ENCODE measurements at places on chromosomes 11 and 22.

- no peak for DNase-seq
Observed at GRCh38 chr11:124760205-124760652, 1.9 kb downstream of the ESAM start.

DNA sequence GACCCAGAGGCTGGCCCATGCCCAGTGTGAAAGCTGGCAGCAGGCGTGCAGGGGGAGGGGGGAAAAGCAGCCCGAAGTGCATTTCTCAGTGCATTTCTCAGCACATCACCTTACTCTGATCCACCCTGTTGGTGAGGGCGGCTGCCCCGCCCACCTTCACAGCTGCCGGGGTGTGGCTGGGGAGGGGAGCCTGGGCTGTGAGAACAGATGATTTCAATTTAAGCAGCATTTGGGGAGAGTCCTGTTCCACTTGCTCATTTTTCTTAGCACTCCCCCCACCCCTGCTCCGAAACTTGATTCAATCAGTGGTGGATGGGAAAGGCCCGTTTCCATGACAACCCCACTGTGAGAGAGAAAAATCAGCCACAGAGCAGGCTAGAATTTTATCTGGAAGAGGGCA, 84.8 kb downstream of the SNX19 start:
- peak; percentile 69 for DNase-seq

GRCh38 chr11:118744046-118744445, 46.9 kb downstream of the DDX6 start:
- DNase-seq, result no peak

GRCh38 chr22:33397381-33397907, 339.3 kb upstream of the SYN3 start:
- no peak for DNase-seq

GRCh38 chr22:49158741-49159564, 668.7 kb downstream of the BRD1 start:
- DNase-seq, result no peak

DNA sequence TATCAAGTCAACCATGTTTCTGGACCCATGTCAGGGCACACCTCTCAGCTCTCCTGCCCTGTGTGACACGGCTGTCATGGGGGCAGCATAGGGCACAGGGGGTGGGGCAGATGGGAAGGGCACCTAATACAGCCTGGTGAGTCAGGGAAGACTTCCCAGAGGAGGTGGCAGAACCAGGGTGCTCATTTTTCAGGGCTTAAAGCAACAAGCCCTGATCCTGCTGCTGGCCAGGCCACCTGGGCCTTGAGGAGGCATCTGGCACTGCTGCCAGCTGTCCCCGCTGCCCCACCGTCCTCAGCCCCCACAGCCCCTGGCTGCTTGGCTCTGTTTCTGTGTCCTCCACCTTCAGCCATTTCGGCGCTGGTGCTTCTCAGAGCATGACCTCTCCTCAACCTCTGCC, 4.4 kb downstream of the MAP3K11 start:
- no peak for DNase-seq

- no peak for DNase-seq
Observed at GRCh38 chr22:23115825-23116494, 25.8 kb downstream of the RSPH14 start.

DNA sequence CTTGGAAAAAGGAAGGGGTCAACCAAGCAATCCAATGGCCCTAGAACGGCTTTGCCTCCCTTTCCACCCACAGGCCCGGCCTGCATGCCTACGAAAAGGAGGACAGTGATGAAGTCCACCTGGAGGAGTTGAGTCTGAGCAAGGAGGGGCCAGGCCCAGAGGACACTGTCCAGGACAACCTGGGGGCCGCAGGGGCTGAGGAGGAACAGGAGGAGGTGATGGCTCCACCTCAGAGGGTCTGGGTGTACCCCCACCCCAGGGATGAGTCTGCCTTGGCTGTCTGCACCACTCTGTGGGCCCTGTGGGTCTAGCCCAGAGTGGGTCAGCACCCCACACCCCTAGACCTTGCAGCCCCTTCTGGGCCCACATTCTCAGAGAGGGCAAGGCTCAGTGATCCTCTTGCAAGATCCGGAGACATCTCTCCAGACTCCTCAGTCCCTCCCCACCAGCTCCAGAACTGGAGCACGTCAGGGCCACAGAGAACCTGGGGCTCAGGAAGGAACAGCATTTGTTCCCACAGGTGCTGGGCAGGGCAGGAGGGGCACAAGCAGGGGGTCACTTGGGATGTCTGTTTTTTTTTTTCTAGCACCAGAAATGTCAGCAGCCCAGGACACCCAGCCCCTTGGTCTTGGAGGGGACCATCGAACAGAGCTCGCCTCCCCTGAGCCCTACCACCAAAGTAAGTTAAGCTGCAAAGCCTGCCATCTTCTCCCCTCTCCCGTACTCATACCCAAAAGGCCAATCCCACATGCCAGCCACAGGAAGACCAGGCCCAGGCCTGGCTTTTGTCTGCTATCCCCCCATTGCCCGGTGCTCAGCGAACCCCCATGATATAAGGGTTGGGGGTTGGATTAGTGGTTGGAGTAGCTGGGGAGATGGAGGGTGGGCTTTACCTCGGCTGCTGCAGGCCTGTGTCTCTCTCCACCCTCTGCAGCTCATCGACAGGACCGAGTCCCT, 8.1 kb downstream of the PRR33 start:
- DNase-seq, result no peak

DNA sequence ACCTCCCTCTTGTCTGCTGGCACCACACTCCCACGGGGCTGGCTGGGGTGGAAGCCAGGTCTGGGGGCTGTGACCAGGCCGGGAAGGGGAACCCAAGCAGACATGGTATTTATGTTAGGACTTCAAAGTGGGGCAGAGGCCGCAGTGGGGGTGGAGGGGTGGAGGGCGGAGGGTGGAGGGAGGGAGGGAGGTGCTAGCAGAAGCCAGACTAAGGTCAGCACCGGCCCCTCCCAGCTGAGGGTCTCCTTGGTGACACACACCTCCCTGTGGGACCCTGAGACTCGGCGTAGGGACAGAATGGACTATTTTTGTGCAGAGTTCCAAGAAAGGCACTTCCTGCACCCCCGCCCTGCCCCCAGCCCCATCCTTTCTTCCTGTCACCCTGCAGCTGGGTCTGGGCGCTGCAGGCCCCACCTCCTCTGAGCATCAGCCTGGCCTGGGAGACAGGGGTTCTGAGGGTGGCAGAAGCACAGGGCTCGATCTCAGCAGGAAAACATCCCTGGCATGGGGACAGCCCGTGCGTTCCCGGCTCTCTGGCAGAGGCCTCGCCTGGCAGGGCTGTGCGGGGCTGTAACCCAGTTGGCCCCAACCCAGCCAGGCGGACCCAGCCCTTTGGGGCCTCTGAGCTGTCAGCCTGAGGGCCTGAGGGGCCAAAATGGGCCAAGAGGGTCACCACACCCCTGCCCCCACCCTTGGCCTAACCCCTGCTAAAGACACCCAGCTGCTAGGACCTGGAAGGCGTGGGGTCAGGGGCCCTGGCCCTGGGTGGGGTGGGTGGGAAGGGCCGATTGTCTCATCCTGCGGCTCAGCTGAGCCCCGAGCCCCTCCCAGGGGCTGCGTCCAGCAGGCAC, 9.6 kb upstream of the CD248 start:
- no peak for DNase-seq

DNA sequence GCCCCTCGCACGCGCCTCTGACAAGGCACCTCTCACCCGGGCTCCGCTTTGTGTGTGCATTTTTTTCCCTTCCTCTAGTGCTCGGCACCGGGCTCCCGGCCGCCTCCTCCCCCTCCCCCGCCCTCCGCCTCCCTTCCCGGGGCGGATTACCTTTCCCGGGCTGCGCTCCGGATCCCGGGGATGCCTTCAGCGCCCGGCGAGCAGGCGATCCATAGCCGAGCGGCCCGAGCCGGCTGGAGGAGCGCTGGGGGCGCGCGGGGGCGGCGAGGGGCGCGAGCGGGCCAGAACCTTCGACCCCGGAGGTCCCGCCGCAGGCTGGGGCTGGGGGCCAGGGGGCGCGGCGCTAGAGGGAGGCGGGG, 282 bp downstream of the MPPED2 start:
- peak; percentile 15 for DNase-seq

DNA sequence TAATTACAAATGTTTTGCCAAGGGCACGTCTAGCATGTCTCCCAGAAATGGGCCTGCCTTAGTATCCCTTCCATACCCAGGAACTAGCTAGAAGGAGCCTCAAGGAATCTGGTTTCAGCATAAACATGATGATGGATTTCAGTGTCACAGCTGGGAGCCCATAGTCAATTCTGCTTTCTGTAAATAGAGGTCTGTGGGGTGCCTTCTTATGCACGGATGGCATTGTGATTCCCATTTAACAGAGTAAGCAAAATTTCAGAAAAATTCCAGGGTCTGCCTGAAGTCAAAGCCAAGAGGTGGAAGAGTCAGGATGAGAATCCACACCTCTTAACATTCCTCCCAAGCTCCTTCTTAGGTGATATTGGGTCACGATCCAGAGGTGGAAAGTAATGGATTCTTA, 12.1 kb downstream of the DUSP18 start:
- DNase-seq, result no peak

- no peak for DNase-seq
Observed at GRCh38 chr11:103703437-103703836, 333.0 kb upstream of the DDI1 start.

DNA sequence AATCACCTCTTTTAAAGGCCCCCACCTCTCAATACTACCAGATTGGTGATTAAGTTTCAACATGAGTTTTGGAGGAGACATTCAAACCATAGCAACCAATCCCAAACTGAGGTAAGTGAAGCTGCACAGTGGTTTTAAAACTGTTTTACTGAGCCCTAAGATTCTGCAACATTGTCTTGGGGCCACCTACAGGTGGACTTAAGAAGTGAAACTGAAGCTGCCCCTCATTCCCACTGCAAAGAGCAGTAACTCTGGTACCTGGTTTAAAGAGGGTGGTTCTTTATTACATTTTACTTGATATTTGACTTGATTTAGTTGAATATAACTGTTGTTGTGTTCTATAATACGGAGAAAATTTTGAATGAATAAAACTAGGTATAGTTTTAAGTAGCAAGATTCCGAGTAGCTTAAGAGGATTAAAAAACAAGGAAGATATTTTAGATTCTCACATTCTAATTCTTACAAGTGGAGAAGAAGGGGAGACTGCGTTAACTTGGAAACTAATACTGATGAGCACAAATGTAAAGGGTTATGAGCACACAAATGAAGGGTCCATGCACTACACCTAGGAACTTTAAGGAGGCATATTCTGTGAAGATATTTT, 26.7 kb downstream of the SYT9 start:
- DNase-seq, result no peak

DNA sequence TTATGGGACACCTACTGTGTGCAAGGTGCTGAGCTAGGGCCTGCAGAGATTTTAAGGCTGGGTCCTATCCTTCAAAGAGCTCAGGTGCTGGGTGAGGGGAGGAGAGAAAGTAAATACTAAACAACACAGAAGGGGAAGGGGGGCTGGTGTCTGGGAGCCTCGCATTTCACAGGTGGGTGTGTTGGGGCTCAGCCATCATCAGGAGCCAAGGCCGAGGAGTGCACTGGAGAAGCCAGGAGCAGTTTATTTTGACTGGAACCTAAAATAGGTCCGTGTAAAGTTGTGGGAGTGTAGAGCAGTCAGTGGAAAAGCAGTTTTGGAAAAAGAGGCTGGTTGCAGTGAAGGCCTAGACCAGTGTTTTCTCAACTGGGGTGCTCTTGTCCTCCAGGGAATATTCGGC, 17.5 kb downstream of the NECTIN1 start:
- no peak for DNase-seq

- DNase-seq, result no peak
Observed at GRCh38 chr22:21589396-21589795, 21.9 kb downstream of the UBE2L3 start.

DNA sequence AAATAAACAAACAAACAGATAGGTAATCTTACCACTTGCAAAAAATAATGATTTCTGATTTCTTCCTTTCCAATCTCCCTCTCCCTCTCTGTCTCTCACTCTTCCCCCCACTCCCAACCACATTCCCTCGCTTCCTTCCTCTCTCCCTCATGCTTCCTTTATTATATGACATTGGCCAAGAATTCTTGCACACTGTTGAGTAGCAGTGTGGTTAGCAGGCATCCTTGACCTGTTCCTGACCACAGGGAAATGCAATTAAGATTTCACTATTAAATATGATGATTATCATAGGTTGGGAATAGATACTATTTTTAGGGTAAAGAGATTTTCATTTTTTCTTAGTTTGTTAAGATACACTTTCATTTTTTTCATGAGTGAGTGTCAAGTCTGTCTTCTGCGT, 14.7 kb upstream of the PLAAT4 start:
- DNase-seq, result no peak

- DNase-seq, result no peak
Observed at GRCh38 chr22:50171319-50171964, 911 bp downstream of the PANX2 start.

All from anterior cingulate cortex (tissue), 58 donors.